ENCODE measurements at places on chromosomes 3 and 15.

DNA sequence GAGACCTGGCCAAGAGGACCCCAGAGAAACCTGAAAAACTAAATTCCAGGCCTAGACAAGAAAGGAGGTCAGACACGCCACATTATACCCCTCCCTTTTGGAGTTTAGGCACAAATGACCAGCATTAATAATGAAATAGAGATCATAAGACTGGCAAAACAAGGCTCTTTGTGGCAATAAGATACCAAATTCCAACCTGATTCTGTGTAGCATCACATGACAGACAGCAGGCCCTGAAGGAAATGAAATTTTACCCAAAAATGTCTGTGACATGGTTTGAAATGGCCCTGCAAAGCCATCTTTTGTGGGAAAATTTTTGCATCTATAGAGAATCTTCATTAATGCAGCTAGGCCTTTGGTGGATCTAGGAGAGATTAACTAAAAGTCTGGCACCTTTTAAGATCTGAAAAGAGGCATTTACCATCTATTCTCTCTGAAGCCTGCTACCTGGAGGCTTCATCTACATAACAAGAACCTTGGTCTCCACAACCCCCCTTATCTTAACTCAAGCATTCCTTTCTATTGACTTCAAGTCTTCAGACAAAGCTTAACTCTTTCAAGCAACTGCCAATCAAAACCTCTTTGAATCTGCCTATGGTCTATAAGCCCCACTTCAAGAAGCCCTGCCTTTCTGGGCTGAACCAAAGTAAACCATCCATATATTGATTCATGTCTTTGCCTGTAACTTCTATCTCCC, 8.0 kb downstream of the FAM174B start:
- no peak for DNase-seq

- DNase-seq, result no peak
These were observed 21.8 kb downstream of the UMPS start for GRCh38 chr3:124752051-124752450.

- DNase-seq, result no peak
These were observed 15.8 kb downstream of the SCG5 start for GRCh38 chr15:32657198-32657883.

- DNase-seq, result no peak
These were observed 165.5 kb upstream of the TGFBR2 start for GRCh38 chr3:30440880-30441279.

DNA sequence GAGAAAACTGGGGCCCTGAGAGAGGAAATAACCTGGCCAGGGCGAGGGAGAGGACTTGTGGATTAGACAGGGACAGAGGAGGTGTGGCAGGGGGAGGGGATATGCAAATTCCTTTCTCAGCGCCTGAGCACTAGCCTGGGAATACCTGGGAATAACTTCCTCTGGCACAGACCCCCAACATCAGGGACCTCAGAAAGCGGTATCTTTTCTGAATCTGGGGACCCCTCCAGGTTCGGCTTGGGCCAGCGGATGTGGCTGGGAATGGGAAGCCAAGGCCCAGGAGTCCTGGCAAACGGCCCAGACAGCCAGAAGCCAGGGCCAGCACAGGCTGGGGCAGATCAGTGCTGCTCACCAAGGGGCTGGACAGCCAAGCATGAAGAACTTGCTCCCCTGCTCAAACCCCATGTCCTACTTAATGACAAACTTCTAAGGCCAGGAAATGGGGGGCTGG, 9.2 kb upstream of the ACSBG1 start:
- DNase-seq, result no peak

All from A673 (cell line).